ENCODE measurements at places on chromosomes 2 and 18.

DNA sequence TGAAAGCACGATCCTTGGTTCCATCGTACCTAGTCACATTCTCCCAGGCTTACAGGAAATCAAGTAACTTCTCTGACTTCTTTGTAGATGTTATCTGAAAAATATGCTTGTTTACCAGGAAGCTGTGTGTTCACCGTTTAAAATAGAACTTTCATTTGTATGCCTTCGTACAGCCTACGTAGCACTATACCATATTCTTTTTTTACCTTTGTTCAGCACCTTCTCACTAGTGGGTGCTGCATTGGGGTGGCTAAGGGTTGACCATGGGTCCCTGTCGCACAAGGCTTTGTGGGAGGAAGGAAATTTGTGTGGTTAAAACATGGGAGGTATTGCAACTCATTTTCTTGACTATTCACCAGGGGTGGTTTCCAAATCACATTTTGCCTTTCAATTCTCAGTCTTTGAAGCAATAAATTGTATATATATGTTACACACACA lies 16.6 kb downstream of the MALT1 start:
- DNase-seq, result no peak

DNA sequence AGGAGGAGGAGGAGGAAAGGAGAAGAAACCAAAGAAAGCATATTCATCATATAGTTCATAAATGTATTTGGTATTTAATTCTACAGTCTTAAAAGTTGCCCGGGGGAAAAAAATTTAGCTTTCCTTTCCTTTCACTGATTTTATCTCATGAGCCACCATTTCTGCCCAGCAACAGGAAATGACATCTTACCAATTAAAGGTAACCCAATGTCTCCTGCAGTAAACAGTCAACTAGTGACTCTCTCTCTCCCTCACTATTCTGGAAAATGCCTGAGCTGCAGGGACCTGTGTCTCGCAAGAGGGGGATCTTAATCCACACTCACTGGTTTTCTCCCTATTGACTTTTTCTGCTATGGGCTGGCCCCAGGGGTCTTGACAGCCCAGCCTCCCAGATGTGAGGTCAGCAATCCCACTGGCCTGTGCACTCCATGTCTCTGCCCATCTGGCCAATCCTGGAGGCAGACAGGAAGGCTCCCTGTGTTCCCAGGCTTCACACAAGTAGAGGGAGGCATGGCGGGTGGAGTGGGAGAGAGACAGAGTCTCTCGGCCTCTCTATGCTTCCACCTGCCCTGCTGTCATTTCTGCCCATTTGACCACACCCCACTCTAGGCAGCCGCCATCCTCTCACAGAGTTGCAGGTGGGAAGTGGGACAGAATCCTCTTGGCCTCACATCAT lies 85.4 kb upstream of the CABLES1 start:
- DNase-seq, result no peak

- DNase-seq, result peak; percentile 84
Measured at GRCh38 chr2:69997015-69997830, 35.8 kb upstream of the ASPRV1 start.

GRCh38 chr2:168165397-168165796 lies 82.0 kb downstream of the STK39 start:
- DNase-seq, result no peak

DNA sequence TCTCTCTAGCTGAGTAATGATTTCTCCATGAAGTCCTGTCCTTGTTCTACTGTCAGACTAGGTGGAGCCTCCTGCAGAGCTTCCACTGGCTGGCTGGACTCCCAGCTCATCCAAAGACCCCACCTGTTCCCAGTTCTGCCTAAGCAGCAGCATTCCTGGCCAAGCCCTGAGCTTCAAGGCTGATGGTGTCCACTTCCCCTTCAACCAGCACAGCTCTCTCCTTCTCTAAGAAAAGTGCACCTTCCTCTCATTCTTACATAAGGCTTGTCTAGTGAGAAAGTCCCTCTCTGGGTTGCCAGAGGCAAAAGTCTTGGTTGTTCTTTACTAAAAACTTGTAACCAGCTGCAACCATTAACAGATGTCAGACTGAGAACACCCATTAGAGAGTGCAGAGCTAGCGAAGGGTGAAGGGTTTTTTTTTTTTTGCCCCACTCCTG lies 58.9 kb downstream of the CXCR4 start:
- no peak for DNase-seq

GRCh38 chr2:65781756-65782155 lies 349.4 kb upstream of the SPRED2 start:
- DNase-seq, result no peak

DNA sequence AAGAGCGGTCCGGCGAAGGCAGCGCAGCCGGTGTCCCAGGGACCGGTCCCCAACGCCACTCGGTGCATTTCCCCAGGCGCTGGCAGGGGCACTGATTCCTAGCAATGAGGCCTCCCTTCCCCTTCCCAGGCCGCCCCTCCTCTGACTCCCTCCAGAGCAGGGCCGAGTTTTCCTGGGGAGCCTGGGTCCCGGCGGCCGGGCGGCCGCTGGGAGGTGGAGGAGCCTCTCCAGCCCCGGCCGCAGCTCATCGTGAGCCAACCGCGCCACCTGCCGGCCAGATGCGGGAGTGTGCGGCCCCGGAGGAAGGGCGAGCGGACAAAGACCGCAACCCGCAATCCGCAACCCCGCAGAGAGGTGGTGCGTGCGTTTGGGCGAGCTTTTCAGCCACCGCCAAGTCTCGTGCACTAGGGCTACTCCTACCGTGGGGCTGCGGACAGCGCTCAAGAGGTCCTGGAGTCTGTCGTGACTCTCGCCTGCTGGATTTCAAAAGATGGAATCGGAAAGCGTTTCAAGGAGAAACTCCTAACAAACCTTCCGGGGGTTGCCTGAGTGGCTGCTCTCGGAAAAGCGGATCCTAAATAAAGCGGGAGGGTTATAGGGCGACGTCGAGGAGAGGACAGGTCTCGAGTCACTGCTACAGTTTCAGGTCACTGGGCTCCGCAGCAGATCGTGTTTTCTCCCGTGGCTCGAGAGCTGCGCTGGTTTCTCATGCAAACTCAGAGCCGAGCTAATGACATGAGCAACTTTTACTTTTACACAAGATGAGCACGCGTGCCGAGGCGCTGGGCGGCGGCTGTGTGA lies 1.5 kb upstream of the EPHA4 start:
- peak; percentile 56 for DNase-seq

- DNase-seq, result no peak
Measured at GRCh38 chr2:190766595-190766994, 114.0 kb upstream of the GLS start.

DNA sequence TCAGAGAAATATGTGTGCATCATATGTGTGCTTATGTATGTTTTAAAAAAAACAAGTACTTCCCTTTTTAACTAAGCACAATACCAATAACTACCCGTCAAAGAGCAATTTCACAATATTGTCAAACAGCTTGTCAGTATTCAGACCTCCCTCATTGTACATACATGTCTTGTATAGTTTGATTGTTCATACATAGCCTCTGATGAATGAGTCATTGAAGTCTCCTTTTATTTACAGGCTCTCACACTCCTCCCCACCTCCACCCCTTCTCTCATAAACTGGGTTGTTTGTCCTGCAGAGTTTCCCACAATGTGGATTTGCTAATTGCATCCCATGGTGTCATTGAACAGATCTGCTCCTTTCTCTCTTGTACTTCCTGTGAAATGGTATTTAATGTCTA lies 132.8 kb upstream of the L3MBTL4 start:
- DNase-seq, result no peak

- no peak for DNase-seq
Measured at GRCh38 chr2:232723027-232723426, 25.9 kb downstream of the GIGYF2 start.

DNA sequence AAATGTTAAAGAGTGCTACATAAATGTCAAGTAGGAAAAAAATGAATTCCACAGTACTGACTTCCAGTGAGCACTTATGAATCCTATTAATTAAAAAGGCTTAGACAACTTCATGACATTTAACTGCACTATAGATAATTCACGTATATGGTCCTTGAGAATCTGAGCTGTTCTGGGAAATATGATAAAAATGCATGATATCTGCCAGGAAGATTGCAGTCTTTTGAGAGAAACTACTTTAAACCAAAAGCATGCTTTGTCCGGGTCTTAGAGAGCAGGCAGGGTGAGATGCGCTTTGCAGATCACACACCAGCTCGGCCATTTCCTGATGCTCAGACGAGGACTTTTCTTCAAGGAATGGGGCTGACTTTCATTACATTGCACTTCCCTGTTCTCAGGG lies 42.6 kb downstream of the CMPK2 start:
- DNase-seq, result no peak

DNA sequence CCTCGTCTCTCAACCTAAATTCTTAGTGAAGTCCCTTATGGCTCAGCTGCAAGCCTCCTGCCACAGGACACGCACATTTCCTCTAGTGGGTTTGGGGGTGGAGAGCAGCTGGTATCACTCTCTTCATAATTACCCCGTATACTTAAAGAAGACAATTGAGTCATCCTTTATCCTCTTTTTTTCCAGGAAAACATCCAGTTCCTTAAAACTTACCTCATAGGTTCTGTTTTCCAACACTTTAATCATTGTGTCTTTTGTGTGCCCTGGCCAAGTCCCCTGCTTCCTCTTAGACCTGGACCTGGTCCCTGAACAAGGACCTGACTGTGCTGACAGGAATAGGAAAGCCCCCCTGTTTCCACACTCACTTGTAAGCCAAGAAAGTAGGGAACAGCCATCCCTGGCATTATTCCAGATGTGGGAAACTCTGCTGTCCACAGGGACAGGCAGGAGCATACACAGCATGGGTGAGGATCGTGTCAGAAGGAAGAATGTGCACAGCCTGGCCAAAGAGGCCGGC lies 42.3 kb upstream of the MYO1B start:
- DNase-seq, result no peak

DNA sequence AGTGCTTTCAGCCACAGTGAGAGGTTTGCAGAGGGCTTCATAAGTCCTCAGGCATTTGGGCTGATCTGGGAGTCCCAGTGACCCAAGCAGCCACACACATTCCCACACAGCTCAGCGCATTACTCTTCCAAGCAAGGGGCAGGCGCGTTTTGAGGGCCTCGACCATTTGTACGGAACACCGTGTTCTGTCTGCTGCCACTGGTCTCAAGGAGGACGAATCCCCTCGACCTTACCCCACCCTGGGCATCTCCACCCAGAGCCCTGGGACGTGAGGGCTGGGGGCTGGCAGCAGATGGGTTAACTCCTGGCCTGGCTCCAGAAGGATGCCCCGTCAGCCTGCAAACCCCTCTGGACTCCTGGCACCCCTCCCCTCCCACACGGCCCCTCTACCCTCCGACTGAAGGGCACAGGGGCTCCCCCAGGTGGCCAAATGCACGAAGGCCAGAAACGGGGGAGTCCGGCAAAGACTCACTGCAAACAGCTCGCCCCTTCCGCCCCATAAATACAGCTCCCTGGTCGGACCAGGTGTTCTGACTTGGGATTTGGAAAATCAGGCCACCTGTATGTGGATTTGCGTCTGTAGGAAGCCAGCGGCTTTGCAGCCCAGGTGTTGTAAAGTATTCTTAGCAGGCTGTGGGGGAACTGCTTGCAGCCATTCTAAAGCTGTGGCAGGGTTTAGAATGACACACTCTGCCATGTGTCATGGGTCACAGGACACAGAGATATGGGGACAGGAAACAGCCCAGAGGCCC lies 33.6 kb upstream of the PTMA start:
- peak; percentile 41 for DNase-seq

DNA sequence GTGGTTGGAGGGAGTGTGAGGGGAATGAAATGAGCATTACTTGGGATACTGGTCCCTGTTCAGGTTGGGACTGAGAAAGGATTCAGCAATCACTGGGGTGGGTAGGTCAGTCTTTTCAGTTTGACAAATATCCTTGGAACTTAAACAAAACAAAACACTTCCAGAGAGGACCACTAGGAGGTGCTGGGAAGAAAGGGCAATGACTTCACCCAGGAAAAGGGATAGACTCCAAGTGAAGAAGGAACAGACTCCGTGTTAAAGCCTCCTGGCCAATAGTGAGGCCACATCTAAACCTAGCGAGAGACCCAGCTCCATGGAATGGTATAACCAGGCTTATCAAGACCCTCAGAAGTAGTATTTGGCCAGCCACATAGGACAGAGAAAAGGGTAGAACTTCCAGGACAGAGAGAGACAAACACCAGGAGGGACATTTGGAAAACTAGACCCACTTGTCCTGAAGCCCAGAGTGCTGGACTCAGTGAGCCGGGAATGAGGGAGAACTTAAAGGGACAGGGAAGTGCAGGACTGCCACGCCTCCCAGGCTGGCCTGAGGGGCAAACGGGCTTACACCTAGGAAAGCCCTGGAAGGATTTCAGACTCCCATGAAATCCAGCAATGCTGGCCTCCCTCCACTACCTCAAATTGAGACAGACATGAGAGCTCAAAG lies 19.6 kb upstream of the KCNG3 start:
- no peak for DNase-seq

DNA sequence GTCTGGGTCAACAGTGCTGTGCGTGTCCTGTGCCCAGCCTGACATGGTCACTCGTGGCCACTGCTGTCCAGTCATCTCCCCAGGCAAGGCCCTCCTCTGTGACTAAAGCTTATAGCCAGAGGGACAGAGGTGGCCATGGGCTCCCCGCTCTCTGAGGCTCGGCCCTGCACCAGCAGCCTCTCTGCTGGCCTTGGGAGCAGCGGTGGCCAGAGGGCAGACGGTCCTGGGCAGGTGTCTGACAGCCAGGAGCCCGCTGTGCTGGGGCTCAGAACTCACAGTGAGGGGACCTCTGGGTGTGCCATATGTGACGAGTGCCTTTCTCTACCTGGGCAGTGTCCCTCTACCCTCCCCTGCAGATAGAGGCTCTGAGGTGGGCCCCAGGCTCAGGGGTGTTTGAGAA lies 98.7 kb downstream of the FAM210A start:
- no peak for DNase-seq

DNA sequence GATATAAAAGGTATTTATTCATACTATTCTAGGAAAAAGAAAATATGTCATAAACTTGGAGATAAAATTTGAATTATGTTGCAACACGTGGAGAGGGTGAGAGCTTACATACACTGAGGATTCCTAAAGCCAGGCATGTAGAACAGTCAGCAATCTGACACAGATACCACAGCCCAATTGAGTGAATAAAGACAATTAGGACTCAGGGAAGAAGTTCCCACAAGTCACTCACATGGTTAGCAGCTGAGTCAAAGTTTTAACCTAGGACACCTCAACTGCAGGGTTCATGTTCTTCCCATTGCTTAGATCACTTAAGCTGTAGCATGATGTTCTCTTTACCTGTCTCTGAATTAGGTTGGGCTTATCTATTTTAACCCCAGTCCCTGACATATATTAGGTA lies 189.5 kb downstream of the CMPK2 start:
- no peak for DNase-seq

GRCh38 chr18:54845787-54846186 lies 17.5 kb downstream of the RAB27B start:
- DNase-seq, result no peak

DNA sequence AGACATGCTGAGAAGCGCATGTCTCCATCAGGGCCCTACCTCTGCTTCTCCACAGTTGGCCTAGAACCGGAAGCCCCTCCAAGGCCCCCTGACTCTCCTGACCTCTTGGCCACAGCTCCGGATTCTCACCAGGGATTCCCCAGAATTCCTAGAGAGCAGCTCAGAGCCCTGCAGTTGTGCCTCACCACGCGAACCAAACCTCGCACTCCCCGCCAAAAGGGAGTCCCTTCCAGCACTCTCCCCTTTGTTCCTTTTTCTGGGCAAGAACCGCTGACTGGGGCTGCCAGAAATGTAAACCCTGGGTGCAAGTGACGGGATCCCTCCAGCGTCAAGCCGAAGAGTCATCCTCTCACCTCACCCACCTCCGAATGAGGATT lies 36.7 kb downstream of the AFF3 start:
- no peak for DNase-seq

Data from hematopoietic multipotent progenitor cell treated with erythropoietin and hydrocortisone succinate and interleukin-3 and kit ligand, for 17 days (in vitro differentiated cells).